ENCODE measurements at places on chromosomes 3 and 15. TPM values are rescaled to one million over a fixed set of nuclear protein-coding genes. Genes with fewer than 3 reads are reported as not detected.

The FBXW12 gene
- not detected for total RNA-seq

DNA sequence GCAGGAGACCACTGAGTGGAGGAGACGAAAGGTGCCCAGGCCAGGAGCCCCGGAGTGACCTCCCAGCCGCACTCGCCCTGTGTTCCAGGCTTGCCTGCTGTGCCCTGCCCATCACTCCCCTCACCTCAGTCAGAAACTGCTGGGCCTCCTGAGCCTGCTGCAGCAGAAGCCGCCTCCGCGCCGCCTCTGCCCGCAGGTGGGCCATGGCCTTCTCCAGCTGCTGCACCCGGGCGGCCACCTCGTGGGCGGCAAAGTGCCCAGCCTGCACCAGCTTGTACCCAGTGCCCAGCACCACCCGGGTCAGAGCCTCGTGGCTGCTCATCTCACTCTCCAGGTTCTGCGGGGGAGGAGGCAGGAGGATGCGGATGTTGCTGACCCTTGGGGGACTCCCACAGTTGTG lies 17.6 kb downstream of the PLA2G4B start:
- no peak overlapping the region for H3K4me3 ChIP-seq
- no peak overlapping the region for H3K27ac ChIP-seq
- H3K4me1 ChIP-seq, result no peaks in the 10 kb centered on the region
- peaks cover 5% of the 10 kb centered on the region for H3K36me3 ChIP-seq
- H3K27me3 ChIP-seq, result no peaks in the 10 kb centered on the region
- no peak for DNase-seq

The CCDC39 gene
- not detected for total RNA-seq

The EXD1 gene
- total RNA-seq, result not detected

The PAQR5 gene
- 0.09 TPM for total RNA-seq

The TMCO5A gene
- total RNA-seq, result not detected

The OR5K2 gene
- not detected for total RNA-seq

The CYP8B1 gene
- not detected for total RNA-seq

GRCh38 chr3:32181796-32182195 lies 56.7 kb upstream of the CMTM8 start:
- no peak overlapping the region for H3K4me3 ChIP-seq
- H3K27me3 ChIP-seq, result peaks cover 1% of the 10 kb centered on the region
- no peak for DNase-seq

DNA sequence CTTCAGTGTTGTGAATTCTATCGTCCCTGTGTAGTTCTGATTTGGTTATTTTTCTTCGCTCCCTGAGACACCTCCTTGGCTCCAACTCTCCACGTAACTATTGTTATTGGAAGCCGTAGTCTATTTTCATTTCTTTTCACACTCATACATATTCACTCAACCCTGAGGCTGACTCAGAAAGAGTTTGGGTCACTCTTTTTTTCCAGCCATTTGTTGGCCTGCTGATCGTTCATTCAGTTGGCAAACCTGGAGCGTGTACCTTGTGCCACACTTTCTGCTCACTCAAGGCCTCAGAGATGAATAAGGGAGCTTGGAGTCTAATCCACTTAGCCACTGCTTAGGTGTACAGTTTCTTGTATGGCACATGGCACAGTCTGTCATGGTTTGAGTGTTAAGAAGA lies 22.4 kb downstream of the GYG1 start:
- no peak for DNase-seq
- H3K27ac ChIP-seq, result no peak overlapping the region
- no peaks in the 10 kb centered on the region for H3K27me3 ChIP-seq
- peaks cover 17% of the 10 kb centered on the region for H3K36me3 ChIP-seq

GRCh38 chr15:51135276-51135675 lies 40.6 kb upstream of the TNFAIP8L3 start:
- H3K4me1 ChIP-seq, result peaks cover 26% of the 10 kb centered on the region
- H3K27me3 ChIP-seq, result no peaks in the 10 kb centered on the region
- no peak overlapping the region for H3K4me3 ChIP-seq
- no peak for DNase-seq
- H3K36me3 ChIP-seq, result no peaks in the 10 kb centered on the region

DNA sequence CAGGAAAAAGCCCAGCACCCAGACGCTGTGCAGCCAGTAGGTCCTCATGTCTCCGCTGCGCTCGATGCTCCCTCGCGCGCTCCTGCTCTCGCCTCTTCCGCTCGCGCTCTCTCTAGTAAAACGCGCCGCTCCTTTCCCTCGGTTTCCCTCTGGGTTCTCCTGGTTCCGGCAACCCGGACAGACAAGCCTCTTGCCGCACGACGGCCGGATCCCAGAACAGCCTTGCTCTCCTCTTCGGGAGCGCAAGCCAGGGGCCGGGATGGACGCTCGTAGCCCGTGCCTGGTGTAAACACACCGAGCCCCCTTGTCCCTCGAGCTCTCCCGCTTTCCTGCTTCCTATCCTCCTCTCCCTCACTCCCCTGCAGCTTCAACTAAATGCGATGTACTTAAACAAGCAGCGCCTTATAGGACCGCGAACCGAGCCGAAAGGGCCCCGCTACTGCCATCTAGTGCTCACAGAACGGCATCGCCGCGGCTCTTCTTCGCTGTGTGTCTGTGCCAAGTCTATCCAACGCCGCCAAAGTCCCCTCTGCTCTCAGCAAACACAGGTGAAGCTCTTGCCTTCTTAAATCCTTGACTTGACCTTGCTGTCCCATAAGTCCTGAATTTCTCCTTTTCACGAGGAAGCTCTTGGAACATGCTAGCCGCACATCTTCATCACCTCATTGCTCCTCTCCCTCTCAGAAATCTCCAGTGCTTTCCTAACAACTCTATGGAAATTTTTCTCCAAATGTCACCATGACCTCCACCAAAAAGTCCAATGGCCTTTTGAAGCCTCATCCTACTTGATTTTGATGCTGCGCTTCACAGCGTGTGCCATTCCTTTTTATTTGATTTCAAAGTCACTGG lies 1037.2 kb downstream of the IGSF11 start:
- H3K4me3 ChIP-seq, result peak overlapping the region; percentile 44
- H3K4me1 ChIP-seq, result peaks cover 4% of the 10 kb centered on the region
- peak; percentile 84 for DNase-seq
- peaks cover 9% of the 10 kb centered on the region for H3K27me3 ChIP-seq

The TIGIT gene
- not detected for total RNA-seq

The TUSC7 gene
- total RNA-seq, result not detected

The TIMP4 gene
- 0.40 TPM for total RNA-seq

The ASB14 gene
- not detected for total RNA-seq
